ENCODE measurements at places on chromosomes 7 and 10.

- no peak for DNase-seq
Observed at GRCh38 chr7:133931053-133931452, 196.1 kb upstream of the LRGUK start.

DNA sequence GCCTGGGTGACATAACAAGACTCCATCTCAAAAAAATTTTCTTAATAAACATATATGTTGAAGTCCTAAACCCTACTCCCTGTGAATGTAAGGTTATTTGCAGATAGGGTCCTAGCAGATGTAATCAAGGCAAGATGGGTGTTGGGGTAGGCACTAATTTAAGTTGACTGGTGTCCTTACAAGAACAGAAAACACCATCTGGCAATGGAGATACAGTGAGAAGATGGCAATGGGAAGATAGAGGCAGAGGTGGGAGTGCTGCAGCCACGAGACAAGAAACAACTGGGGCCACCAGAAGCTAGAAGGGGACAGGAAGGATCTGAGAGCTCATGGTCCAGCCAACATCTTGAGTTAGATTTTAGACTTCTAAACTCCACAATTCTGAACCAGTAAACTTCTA, 606.4 kb downstream of the CNTNAP2 start:
- DNase-seq: no peak

- no peak for DNase-seq
Observed at GRCh38 chr10:33507662-33508425, 173.4 kb upstream of the NRP1 start.

GRCh38 chr7:128358233-128358632, 3.3 kb downstream of the PRRT4 start:
- DNase-seq: no peak

DNA sequence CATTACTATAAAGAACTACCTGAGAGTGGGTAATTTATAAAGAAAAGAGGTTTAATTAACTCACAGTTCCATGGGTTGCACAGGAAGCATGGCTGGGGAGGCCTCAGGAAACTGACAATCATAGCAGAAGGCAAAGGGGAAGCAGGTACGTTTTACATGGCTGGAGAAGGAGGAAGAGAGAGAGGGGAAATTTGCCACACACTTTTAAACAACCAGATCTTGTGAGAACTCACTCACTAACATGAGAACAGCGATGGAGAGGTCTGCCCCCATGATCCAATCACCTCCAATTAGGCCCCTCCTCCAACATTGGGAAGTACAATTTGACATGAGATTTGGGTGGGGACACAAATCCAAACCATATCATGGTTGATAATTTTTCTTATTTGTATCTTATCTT, 51.8 kb upstream of the PPP1R9A start:
- no peak for DNase-seq

DNA sequence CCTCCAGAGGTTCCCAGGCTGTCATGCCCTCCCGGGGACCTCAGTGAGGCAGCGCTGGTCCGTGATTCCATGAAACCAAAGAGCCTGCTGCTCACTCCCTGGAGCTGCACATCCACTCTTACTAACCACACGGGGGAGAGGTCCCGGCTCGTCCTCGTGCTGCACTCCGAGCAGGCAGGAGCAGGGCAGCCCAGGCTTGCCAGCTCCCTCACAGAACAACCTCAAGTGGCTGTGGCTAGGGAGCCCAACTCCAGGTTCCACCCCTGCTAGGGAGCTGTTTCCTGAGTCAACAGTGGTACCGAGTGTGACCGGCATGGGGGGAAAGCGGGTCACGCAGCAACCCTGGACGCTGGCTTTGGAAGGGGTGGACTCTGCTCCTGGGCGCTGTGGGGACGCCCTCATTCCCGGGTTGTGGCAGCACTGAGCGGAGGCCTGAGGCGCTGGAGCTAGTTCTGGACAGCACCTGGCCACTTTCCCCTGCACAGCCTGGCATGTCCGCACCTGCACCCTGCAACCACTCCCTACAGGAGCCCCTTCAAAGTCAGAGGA, 27.9 kb upstream of the PPP2R2D start:
- DNase-seq: no peak

GRCh38 chr10:79067241-79068202, 1.2 kb upstream of the ZMIZ1 start:
- peak; percentile 86 for DNase-seq

DNA sequence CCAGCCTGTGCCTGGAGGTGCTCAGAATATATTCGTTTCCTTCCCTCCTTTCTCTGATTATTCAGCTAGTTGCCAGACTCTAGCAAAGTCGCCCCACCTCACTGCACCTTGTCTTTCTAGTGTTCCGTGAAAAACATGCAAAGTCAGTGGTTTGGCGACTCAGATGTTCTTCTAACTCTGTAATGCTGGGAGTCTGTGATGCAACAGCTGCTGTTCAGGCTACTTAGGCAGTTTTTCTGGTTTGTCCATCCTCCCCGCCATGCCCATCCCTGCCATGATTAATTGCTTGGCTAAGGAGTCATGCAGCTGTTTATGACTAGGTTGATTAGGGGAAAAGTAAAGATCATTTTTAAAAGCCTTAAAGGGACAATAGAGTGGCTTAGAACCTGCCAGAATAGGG, 99.4 kb downstream of the MTPN start:
- no peak for DNase-seq

DNA sequence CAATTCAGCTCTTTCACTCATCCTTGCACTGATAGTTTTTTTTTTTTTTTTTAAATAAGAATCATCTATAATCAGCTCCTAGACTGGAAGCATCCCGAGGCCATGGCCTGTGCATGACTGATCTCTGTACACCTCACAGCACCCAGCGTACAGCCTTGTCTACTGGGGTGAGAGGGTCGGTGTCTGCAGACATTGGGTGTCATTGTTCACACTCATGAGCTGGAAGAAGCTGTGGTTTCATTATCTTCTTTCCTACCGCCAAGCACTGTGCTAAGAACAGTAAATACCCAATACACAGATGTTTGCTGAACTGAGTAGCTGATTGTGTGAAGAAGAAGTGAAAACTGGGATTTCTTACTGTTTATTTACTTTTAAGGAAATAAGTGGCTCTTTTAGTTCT, 123.6 kb downstream of the CLEC2L start:
- peak; percentile 22 for DNase-seq

DNA sequence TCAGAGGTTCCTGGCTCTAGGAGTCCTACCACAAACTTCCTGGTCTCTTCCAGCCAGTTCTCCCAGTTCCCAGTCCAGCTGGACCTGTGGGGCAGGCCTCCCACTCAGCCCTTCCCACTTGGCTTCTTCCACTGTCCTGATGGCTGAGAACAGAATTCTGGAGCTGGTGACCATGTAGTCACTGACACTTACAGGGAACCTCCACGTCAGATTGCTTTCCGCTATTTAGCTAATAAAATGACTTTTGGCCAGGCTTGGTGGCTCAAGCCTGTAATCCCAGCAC, 63.5 kb upstream of the ZRANB1 start:
- no peak for DNase-seq

DNA sequence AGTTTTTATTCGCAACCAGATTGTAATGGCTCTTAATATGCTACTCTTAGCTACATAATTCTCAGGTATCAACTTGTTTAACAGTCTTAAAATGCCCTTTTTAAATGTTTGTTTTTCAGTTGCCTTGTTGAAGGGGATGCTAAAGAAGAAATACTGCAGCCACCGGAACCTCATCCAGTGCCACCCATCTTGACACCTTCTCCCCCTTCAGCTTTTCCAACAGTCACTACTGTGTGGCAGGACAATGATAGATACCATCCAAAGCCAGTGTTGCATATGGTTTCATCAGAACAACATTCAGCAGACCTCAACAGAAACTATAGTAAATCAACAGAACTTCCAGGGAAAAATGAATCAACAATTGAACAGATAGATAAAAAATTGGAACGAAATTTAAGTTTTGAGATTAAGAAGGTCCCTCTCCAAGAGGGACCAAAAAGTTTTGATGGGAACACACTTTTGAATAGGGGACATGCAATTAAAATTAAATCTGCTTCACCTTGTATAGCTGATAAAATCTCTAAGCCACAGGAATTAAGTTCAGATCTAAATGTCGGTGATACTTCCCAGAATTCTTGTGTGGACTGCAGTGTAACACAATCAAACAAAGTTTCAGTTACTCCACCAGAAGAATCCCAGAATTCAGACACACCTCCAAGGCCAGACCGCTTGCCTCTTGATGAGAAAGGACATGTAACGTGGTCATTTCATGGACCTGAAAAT, 69.5 kb upstream of the RSBN1L start:
- DNase-seq: no peak

GRCh38 chr7:54811041-54811845, 52.2 kb upstream of the SEC61G start:
- no peak for DNase-seq

DNA sequence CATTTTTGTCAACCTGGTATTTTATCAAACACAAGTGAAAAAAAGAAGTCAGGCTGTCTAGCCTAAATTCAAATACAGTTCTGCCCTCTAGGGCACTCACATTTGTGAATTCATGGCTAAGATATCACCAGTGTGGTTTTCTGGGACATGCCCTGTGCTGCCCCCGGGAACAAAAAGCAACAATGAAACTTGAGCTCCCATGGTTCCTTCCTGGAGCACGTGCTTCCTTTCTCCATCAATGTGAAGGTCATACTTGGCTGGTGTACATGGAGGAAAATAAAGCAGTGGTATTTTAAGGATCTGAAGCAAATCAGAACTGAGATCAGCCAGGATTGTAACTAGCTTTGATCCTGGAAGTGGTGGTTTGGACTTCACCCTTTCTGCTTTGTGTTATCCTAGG, 128.9 kb upstream of the FRMD4A start:
- DNase-seq: no peak

GRCh38 chr10:30488316-30488715, 54.3 kb downstream of the MAP3K8 start:
- no peak for DNase-seq

GRCh38 chr7:115475761-115476385, 554.0 kb downstream of the MDFIC start:
- DNase-seq: peak; percentile 9

DNA sequence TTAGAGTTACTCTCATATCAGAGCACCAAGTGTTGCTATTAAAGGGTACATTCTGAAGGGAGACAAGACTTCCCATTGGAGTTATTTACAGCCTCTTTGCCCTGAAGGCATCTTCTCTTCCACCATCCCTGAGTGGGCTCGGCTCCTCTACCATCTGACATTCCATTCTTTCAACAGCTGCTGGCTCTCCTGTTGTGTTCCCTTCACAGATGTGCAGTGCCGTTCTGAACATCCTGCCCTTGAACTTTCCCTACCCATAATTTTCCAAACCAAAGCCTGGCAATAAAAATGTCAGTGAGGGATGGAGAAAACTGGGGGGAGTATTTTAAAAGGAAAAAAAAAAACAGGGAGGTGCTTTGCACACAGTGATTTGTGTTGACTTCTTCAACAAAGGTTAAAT, 392.9 kb downstream of the KCNMA1 start:
- DNase-seq: no peak

DNA sequence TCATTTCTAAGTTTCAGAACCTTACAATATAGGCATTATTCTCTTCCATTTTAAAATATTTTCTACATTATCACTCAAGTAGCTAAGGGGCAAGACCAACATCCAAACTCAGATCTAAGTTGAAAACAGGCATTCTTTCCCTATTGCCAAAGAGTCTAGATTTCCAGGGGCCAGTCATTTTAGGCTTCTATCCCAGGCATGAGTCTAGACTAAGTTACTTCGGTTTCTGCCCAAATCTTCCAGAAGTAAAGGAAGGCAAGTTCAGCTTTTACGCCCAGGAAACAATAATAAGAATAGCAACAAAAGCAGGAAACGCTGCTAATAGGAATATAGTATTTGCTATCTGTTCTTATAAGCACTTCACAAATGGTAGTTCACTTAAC, 189.9 kb downstream of the DGKI start:
- no peak for DNase-seq

DNA sequence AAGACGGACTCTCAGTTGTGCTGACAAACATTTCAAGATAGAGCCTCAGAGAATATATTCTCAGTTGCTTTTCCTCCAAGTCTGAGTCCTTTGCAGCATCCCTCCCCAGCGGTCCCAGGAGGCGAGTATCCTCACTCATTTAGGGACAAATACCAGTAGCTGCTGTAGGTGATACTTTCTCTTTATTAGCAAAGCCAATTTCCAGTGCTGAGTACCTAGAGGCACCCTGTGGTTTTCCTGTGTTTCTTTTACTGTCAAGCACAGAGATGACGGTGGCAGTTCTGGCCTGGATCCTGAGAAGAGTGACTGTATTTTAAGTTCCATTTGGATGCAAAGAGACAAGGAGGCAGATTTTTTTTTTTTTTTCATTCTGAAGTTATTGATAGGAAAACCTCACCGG, 1058.4 kb downstream of the SORCS3 start:
- DNase-seq: no peak

DNA sequence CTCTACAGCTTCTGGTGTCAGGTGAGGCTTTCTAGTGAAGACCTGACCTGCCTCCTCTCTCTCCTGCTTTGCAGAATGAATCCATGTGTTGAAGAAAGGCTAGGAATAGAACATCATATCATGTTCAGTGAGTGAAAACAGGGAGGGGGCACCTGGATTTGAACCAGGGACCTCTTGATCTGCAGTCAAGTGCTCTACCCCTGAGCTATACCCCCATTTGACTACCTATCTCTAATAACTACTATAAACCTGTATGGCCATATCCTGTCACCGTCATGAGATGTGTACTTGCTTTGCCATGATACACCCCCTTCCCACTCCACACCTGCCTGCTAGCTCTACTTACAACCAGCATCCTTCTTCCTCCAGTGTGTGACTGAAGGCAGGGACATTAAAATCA, 91.3 kb upstream of the ZNF746 start:
- DNase-seq: no peak

- DNase-seq: no peak
Observed at GRCh38 chr10:11838298-11838852, 15.2 kb downstream of the PROSER2 start.

GRCh38 chr7:116899308-116899707, 36.9 kb downstream of the CAPZA2 start:
- no peak for DNase-seq

DNA sequence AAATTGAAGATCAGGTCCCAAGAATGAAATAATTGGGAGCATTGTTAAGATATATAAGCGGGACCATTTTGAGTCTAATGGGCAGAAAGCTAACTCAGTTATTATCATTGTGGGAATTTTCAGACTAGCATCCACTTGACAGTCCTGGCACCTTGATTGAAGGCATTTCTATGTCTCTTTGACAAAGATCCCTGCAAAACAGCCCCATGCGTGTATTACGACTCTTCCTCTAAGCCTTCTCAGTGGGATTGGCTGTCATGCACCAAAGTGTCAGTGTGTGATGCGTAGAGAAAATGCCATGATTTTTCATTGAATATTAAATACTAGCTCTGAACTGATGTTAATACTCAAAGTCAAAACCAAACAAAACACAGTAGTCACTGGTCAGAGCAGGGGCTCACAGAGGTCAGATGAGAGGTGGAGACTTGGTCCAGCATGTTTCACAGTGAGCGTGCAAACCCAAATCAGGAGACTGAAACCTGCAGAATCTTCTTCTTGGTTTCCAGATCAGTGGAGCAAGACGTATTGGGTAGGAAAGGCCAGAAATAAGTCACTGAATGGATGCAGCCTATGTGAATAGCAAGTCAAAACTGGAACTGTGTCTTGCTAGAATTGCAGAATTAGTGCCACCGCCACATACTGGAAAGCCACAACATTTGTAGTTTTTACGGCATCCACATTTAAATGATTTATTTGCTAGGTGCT, 303.6 kb upstream of the AKR1E2 start:
- DNase-seq: no peak
